ENCODE measurements at places on chromosomes 2 and 18. TPM values are rescaled to one million over a fixed set of nuclear protein-coding genes. Genes with fewer than 3 reads are reported as not detected.

Gene RAB6C
- total RNA-seq = 0.18 TPM

Gene CCDC85A
- not detected for total RNA-seq

Gene CD8B2
- total RNA-seq = 7.0 TPM

Gene MAPK4
- total RNA-seq = not detected

Gene VWA3B
- total RNA-seq = not detected

Gene REG3A
- total RNA-seq = not detected

All from activated CD8-positive, alpha-beta memory T cell treated with anti-CD3 and anti-CD28 coated beads, Interleukin-2, amount 10 ng/mL, durations not matched to agents 7 days and 5 days (primary cell).